Suppressor macrophage treated with lipopolysaccharide for 1 hour (primary cell): ENCODE measurements at places on chromosomes 7 and 10.
A peak's percentile ranks its signal among the peaks of the same experiment; 100 is the strongest.

- DNase-seq: peak; percentile 37
Measured at GRCh38 chr7:41574377-41574776, 128.5 kb downstream of the INHBA start.

DNA sequence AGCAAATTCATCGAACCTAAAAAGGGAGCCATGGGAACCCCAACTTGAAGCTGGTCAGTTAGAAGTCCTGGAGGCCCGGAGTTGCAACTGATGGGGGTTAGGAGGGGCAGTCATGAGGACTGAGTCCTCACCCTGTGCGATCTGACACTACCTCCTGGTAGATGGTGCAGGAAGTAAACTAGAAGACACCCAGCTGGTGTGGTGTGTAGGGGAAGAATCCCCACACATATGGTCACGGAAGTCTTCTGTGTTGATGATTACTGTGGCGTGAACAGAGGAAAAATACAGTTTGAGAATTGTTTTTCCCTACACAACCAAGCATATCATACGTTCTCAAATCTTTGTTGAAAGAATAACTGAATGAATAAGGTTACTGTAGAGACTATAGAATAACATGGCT lies 164.6 kb upstream of the KCTD7 start:
- no peak for DNase-seq

GRCh38 chr10:117086546-117086945 lies 51.5 kb downstream of the VAX1 start:
- no peak for DNase-seq

DNA sequence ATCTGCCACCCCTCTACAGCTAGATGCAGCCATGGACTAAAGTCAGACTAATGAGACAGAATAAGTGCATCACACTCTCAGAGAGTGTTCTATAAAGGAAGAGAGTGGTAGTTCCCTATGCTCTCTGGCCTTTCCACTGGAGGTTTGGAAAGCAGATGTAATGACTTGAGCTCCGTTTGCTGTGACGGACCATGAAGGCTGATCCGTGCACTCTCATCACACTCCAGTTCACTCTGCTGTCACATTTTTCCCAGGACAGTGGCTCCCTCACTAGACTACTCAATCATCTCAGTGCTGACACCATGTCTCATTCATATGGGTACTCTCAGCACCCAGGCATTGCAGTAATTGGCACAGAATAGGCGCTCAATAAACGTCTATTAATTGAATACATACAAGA lies 20.4 kb downstream of the TRDMT1 start:
- no peak for DNase-seq

- DNase-seq: no peak
Measured at GRCh38 chr10:133109711-133110110, 22.0 kb downstream of the ADGRA1 start.
